ENCODE measurements at places on chromosomes 3 and 15.

- DNase-seq, result no peak
Measured at GRCh38 chr3:186824430-186825139, 17.9 kb upstream of the ADIPOQ start.

DNA sequence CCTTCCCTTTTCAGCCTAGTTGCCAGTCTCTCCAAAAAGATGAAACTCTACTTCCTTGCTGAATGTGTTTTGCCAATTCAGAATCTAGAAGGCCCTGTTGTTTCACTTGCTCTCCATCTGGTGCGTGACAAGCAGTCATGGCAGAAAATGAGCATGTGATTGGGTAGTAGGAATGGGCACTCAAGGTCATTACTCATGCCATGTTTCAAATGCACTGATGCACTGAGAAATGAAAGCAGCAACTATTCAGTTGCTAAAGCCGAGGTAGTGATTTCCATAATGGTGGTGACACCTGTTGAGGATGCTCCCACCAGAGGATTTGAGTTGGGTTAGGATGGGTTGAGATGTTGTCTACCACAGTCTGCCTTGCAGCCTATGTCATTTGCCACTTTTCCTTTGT lies 12.7 kb downstream of the ZBTB38 start:
- DNase-seq, result no peak

DNA sequence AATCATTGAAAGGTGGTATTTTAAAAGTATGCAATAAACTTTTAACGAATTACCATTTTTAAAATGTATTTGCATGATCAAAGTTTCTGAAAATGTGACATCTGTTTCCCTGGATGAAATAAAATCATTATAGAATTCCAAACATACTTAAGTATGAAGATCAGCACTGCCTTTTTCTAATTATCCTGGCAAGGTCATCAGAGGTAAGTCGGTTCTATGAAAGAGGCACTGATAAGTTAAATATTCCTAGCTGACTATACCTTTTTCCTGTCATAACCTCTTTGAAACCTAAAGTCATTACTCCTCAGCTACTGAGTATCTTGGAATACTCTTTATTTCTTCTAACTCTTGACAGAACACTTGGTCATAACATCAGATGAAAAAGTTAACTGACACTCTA lies 406.1 kb upstream of the ALCAM start:
- no peak for DNase-seq

DNA sequence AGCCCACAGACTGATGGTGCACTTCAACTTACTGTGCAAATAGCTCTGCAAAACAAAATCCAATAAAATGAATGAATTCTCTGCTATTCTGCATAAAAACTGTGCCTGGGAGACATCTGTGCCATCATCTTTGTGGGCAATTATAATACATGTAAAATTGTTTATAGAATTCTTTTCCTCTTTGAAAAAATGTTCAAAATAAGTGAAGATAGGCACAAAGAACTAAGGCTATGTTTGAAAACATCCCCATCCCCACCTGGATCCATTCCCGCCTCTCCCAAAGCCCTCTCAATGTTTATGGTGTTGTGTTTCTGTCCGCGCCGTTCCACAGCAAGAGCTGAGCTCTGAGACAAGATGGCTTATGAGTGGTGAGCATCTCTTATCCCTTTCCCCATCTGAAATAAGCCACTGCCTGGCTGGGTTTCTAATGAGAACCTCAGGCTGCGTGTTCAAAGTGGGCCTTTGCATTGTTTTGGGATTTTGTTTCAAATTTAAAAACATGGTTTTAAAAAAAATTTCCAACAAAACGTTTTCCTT lies 22.4 kb upstream of the SNRPA1 start:
- no peak for DNase-seq

- no peak for DNase-seq
Measured at GRCh38 chr3:151901644-151902285, 28.3 kb downstream of the SUCNR1 start.

DNA sequence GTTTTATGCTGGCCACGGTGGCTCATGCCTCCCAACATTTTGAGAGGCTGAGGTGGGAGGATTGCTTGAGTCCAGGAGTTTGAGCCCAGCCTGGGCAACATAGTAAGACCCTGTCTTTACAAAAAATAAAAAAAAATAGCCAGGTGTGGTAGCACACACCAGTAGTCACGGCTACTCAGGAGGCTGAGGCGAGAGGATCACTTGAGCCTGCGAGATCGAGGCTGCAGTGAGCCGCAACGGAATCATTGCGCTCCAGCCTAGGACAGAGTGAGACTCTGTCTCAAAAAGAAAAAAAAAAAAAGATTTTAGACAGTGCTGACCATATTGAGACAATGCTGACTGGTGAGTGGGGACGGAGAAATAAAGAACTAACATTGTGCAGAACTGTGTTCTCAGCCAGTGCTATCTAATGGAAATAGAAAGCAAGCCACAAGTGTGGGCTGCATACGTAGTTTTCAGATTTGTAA lies 67.2 kb downstream of the ST6GAL1 start:
- DNase-seq, result no peak
